ENCODE measurements at places on chromosomes 5 and 9.

DNA sequence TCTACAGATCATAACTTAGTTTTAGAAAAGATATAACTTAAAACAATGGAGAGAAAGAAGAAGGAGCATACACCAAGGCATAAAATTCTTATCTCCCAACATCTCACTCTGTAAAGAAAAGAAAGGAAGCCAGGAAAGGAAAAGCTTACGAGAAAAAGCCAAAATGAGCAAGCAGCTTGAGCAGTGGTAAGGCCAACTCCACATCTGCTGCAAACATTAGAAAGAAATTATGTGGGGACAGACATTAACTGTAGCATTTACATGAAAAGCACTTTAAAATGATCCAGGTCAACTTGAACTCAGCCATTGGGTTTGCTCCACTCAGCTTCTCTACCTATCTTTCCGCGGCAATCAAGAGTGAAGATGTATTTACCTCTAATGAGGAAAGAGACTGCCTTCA lies 176.9 kb downstream of the BNC2 start:
- DNase-seq = no peak

DNA sequence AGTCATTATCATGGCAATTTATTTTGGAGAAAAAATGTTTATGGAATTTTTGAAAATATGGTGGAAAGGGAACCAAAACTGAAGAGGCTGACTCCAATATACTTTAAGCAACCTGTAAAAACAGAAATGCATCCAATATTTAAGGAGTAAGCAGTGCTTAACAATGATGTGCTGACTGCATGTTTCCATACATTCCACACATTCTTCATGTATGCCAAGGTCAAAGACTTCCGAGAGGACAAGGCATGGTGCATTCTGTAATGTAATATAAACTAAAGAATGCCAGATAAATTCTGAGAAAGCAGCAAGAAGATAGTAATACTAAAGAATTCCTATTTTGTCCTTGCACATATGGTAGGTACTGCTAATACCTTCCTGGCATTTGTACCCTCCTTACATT lies 2015.9 kb upstream of the CDH9 start:
- DNase-seq = no peak

- DNase-seq = no peak
Observed at GRCh38 chr9:35639631-35640030, 11.1 kb downstream of the SIT1 start.

DNA sequence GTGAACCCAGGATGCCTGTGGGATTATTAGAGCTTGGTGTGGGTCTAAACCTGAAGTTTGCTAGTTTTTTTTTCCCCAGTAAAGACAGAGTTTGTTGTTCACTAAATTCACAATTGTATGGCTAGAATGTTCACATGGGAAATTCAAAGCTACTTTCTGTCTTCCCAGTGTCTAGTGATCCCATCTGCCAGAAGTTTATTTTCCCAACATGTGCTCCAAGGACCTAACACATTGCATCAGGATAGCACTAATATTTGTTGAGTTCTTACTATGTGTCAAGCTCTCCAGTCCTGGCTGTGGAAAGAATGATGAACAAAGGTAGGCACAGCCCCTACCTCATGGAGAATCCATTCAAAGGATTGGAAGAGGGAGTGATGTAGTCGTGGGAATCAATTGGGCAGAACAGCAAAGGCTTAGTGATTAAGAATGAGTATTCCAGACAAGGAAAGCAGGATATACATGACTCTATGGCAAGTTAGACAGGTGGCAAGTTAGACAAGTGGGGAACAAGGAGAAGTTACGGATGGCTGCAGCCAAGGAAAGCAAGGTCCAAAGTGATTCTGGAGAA lies 521.5 kb upstream of the WWC1 start:
- no peak for DNase-seq

Data from bone marrow (tissue), 2 donors.